ENCODE measurements at places on chromosomes 6 and 20. TPM values are rescaled to one million over a fixed set of nuclear protein-coding genes. Genes with fewer than 3 reads are reported as not detected.
A peak's percentile ranks its signal among the peaks of the same experiment; 100 is the strongest.

DNA sequence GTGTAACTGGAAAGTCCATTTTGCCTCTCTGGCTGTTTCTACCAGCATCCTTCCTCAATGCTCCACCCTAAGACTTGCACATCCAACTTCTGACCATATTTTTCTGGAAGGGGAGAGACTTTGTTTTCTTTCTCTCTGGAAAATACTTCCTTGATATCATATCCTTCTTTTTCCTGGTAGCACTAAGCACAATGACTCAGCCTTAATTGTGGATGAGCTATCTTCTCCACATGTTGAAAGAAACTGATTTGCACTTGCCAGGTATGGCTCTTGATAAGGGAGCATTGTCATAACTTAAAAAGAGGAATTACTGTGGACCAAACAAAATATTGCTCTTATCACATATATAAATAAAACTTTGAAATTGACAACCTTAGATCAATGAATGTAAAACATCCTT, 30.1 kb upstream of the IBTK start:
- DNase-seq: no peak

DNA sequence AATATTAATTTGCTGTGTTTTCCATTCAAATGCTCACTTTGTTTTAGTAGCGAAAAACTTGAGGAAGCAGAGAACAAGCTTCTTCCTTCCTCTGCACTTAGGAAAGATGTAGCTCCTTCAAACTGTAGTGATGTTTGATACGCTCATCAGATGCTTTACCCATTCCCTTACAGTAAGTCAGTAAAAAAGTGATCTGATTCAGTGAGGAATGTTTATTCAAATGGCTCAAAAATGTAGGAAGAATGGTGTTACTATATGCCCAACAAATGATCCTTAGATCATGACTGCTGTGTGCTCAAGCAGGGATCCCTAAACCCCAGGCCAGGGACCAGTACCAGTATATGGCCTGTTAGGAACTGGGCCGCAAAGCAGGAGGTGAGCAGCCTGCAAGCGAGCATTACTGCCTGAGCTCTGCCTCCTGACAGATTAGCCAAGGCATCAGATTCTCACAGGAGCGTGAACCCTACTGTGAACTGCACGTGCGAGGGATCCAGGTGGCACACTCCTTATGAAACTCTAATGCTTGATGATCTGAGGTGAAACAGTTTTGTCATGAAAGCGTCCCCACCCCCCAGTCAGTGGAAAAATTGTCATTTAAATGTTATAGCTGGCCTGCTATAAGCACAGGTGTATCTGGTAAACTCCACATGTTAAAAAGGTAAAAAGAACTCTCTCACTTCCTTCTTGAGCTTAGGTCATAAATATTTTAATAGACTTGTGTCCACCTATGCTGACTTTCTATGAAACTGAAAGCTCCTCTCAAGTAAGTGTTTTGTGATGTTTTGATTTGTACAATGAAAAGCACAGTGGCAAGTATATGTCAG, 187.2 kb downstream of the FOXC1 start:
- DNase-seq: no peak

GRCh38 chr6:170137911-170138910, 152.7 kb downstream of the DLL1 start:
- no peak for DNase-seq

DNA sequence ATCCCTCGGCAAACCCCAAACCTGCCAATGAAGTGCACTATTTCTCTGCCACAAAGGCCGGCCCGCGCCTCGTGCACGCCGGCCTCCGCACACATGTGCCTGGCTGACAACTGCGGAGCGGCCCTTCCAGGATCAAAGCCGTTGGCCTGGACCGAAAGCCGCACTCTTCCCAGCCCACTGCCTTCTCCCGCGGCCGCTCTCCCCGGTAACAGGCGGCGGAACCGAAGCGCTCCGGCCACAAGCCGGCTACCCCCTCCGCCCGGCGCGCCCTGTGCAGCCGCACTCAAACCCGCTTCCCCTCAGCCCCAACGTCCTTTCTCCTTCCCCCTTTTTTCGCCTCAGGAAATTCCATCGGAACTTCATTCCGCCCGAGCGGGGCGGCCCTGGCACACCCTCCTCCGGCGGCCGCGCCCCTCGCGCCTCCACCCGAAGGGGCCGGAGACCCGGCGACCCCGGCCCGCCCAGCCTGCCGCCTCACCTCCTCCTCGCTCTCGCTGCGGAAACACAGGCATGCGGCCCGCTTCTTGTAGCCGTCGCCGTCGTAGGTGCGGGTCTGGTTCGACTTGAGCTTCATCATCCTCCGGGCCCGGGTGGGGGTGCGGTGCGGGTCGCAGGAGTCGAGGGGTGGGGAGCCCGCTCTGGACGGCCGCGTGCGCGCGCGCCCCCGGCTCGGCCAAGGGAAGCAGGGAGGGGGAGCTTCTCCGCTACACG, 528 bp downstream of the NUDT3 start:
- no peak for DNase-seq

- no peak for DNase-seq
These were observed 3.9 kb downstream of the NR2E1 start for GRCh38 chr6:108169464-108170331.

DNA sequence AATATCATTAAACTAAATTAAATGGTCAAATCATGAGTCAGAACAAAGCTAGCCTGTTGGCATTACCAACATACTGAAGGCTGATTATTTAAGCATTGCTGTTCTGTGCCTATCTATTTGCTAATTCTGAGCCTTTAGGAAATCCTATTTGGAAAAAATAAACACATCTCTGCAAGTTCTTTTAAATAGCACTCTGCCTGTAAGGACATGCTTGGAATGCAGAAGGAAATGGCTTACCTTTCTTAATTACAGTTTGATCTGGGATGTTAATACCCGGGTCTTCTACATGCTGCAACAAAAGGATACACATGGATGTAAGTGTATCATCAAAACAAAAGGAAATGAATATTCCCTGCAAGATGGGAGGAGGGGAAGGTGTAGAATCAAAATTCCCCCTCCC, 8.3 kb downstream of the TFAP2A start:
- no peak for DNase-seq

DNA sequence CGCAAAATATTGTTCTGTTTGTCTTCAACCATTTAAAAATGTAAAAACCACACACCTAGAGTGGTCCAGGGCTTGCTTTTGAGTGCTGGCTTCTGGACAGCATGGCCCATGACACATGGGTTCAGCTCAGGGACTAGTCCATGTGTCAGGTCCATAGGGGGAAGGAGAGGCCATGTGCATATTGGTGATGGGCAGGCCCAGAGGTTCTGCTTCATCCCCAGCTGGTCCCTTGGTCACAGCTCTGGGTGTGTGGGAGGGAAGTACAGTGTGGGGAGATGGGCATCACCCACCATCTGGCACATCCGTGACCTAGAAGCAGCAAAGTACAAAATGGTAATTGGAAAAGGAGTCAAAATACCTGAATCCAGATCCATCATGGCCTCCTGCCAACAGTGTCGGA, 50.7 kb downstream of the STK35 start:
- DNase-seq: no peak

- DNase-seq: no peak
These were observed 250.9 kb upstream of the GMDS start for GRCh38 chr6:2496291-2496690.

GRCh38 chr6:161139766-161140553, 133.9 kb downstream of the AGPAT4 start:
- DNase-seq: peak; percentile 75

GRCh38 chr6:96947055-96947454, 22.5 kb downstream of the KLHL32 start:
- DNase-seq: no peak

- DNase-seq: peak; percentile 44
These were observed 52.1 kb downstream of the PTPN1 start for GRCh38 chr20:50562262-50562701.

DNA sequence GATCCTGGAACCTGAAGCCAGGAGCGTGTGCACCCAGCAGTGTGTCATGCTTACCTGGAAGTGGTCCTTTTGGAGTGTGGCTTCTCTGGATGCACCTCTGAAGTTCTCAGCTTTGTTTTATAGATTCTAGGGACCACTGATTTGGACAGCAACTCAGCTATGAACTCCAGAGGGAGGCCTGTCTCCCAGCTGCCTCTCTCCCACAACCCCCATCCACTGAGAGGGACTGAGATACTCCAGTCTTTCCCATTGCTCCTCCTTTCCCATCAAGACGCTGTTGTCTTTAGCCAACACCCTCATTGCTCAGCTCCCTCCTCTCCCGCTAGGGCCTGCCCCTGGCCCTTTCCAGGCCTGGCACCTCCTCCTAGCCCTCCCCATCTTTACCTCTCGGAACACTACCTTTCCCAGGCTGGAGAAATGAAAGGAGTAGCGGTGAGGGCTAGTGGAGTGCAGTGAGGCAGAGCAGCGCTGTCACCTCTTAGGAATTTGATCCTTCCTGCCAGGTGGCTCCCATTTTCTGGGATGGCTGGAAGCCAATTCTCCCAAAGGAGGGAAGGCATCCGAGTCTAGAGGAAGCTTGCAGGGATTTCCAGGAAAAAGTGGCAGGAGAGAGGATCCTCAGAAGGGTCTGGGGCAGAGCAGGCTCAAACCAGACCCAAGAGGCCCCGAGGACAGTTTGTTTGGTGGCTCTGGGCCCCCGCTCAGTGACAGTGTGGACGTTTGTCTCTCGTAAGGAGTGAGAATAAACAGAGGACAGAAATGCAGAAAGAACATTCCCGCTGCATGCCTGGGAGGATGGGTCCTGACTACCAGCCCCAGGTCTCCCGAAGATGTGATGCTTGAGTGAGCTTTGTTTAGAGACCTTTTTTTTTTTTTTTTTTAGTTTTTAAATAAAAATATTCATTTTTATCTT, at the start of gene LRRN4:
LRRN4 (minus strand) TSS at position 285 of the 913 bp plus-strand sequence. CDS start 1,261 bp downstream, outside the sequence.
- DNase-seq: no peak

The KHDC1 gene
- total RNA-seq: 4.8 TPM

The SLC22A1 gene
- total RNA-seq: not detected

The EPB41L2 gene
- total RNA-seq: 41.9 TPM

The KCNK16 gene
- total RNA-seq: not detected

The CLVS2 gene
- not detected for total RNA-seq

The MDFI gene
- total RNA-seq: 1.5 TPM
